Activated naive CD8-positive, alpha-beta T cell treated with anti-CD3 and anti-CD28 coated beads, Interleukin-2, amount 10 ng/mL, durations not matched to agents 7 days and 5 days (primary cell): ENCODE measurements at places on chromosomes 13 and 19. TPM values are rescaled to one million over a fixed set of nuclear protein-coding genes. Genes with fewer than 3 reads are reported as not detected.

DNA sequence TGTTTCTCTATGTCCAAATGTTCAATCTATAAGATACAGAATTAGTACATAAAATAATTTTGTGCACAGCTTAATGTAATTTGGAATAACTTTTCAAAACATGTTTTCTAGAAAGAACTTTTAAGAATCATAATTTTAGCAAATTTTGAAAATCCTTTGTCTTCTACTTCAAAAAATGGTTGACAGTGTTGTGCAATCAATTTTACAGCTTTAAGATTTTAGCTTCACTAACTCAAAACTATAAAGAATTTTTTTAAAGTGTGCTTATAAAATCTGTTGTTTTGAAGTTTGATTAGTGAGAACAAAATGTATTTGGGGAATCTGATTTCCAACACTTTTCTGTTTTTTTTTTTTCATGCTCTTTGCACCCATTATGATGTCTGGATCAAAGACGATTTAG lies 12.7 kb upstream of the SPACA6 start:
- H3K27me3 ChIP-seq: peaks cover 10% of the 10 kb centered on the region
- H3K27ac ChIP-seq: no peak overlapping the region
- no peak overlapping the region for H3K4me3 ChIP-seq
- peaks cover 6% of the 10 kb centered on the region for H3K4me1 ChIP-seq
- no peak for DNase-seq
- peaks cover 5% of the 10 kb centered on the region for H3K36me3 ChIP-seq

- H3K4me3 ChIP-seq: peak within 1 kb of the TSS; percentile 35
- DNase-seq: no peak
- peaks cover 21% of the 10 kb centered on the region for H3K4me1 ChIP-seq
- H3K36me3 ChIP-seq: peaks cover 17% of the 10 kb centered on the region
These were observed at the start of gene CLIP3 for GRCh38 chr19:36032251-36033104. Gene CLIP3, minus strand, starts transcription at chr19:36032873. Its CDS starts 516 bp downstream, at chr19:36032357.

GRCh38 chr19:23957660-23958281 lies 43.1 kb downstream of the ZNF726 start:
- no peaks in the 10 kb centered on the region for H3K4me1 ChIP-seq
- no peak overlapping the region for H3K27ac ChIP-seq
- H3K27me3 ChIP-seq: no peaks in the 10 kb centered on the region
- no peak for DNase-seq

- peaks cover 57% of the 10 kb centered on the region for H3K36me3 ChIP-seq
- H3K27me3 ChIP-seq: no peaks in the 10 kb centered on the region
- H3K4me1 ChIP-seq: peaks cover 38% of the 10 kb centered on the region
- no peak for DNase-seq
- no peak overlapping the region for H3K27ac ChIP-seq
These were observed 9.7 kb downstream of the RNASEH2B start for GRCh38 chr13:50919277-50919676.

DNA sequence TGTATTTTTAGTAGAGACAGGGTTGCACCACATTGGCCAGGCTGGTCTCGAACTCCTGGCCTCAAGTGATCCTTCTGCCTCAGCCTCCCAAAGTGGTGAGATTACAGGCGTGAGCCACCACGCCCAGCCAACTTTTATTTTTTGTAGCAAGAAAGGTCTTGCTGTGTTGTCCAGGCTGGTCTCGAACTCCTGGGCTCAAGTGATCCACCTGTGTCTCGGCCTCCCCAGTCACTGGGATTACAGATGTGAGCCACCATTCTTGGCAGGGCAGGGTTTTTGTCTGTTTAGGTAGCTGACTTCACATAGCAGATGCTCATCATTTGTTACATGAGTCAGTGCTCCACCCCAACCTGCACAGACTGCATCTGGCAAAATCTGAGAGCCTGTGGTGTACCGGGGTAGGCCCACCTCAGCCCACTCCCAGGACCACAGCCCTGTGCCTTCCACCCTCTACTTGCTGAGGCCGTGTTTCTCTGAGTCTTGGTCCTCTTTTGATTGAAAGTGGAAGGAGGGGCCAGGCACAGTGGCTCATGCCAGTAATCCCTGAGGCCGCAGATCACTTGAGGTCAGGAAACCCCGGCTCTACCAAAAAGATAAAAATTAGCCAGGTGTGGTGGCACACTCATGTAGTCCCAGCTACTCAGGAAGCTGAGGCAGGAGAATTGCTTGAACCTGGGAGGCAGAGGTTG lies 4.2 kb upstream of the TNPO2 start:
- H3K36me3 ChIP-seq: peaks cover 34% of the 10 kb centered on the region
- no peak overlapping the region for H3K27ac ChIP-seq
- H3K27me3 ChIP-seq: no peaks in the 10 kb centered on the region
- peaks cover 15% of the 10 kb centered on the region for H3K4me1 ChIP-seq

DNA sequence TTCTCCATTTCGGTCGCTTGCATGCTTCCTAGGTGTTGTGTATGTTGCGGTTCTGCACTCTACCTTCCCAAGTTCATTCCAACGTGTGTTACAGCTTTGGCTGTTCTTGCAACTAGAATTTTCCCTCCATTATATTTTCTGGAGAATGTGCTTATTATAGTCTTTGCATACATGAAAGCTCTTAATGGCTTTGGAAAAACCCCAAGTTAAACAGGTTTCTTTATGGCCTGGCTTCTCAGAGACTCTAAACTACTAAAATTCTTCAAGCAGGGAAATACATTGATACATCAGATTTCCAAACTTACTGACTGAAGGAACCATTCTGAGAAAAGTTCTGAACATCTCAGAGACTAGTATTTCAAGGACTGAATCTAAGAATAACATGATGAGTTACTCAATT lies 11.9 kb downstream of the MIPEP start:
- no peak for DNase-seq
- H3K4me1 ChIP-seq: no peaks in the 10 kb centered on the region

- H3K36me3 ChIP-seq: no peaks in the 10 kb centered on the region
- H3K4me3 ChIP-seq: no peak overlapping the region
- H3K27me3 ChIP-seq: peaks cover 15% of the 10 kb centered on the region
- no peak for DNase-seq
These were observed 63.4 kb upstream of the C1QTNF9B start for GRCh38 chr13:23960566-23961156.

DNA sequence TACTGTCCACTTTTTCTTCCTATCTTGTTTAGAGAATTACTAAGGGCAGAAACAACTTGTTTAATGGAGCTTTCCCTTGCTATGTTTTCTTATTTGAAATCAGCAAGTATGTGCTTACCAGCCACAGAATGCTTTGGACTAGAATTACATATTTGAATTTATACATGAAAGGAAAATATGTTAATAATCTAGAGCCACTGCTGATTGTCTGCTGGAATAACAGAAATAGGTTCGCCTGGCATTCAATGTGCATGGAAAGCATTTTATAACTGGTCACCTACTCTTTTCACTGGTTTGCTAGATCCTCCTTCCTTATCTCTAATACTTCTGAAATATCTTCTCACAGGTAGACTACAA lies 8.0 kb downstream of the EFNB2 start:
- no peak for DNase-seq
- peaks cover 43% of the 10 kb centered on the region for H3K27me3 ChIP-seq
- peaks cover 2% of the 10 kb centered on the region for H3K4me1 ChIP-seq
- no peaks in the 10 kb centered on the region for H3K36me3 ChIP-seq
- H3K27ac ChIP-seq: no peak overlapping the region
- no peak overlapping the region for H3K4me3 ChIP-seq

Gene USPL1
- total RNA-seq: 25.8 TPM

Gene NMRK2
- not detected for total RNA-seq

Gene CYSLTR2
- 4.3 TPM for total RNA-seq

GRCh38 chr13:48761256-48761655 lies 107.5 kb downstream of the CYSLTR2 start:
- H3K4me1 ChIP-seq: no peaks in the 10 kb centered on the region
- H3K27ac ChIP-seq: no peak overlapping the region
- no peak overlapping the region for H3K4me3 ChIP-seq
- DNase-seq: no peak

GRCh38 chr13:98466634-98467236 lies 110.2 kb downstream of the STK24 start:
- peaks cover 29% of the 10 kb centered on the region for H3K36me3 ChIP-seq
- no peak overlapping the region for H3K4me3 ChIP-seq
- H3K27ac ChIP-seq: no peak overlapping the region
- DNase-seq: no peak
- peaks cover 5% of the 10 kb centered on the region for H3K4me1 ChIP-seq
